Glomerular endothelial cell (primary cell): ENCODE measurements at places on chromosomes 2 and 18.

- no peak for DNase-seq
These were observed 276.1 kb upstream of the SIX2 start for GRCh38 chr2:45285311-45285710.

- DNase-seq, result no peak
These were observed 38.9 kb downstream of the DHRS9 start for GRCh38 chr2:169108099-169108884.

GRCh38 chr18:25704071-25704470, 352.1 kb upstream of the ZNF521 start:
- DNase-seq, result no peak

DNA sequence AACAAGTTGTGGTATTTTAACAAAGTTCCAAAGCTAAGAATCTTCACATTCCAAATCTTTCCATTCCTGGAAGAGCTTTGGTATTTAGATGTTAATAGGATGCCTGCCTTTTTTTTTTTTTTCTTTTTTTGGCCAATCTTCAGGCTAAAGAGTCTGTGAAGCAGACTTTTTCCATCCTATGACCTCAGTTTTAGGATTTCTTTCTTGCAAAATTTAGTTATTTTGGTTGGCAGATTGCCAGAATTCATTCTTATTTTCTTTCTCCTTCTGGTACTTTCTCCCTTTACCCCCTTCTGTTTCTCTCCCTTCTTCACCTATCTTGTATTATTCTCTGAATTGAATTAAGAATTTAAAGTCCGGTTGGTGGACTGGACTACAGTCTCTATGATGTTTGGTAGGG, 217.8 kb upstream of the REV1 start:
- no peak for DNase-seq

- peak; percentile 31 for DNase-seq
These were observed 62.3 kb upstream of the CCDC195 start for GRCh38 chr2:224778474-224778877.

GRCh38 chr2:161107265-161107664, 53.0 kb upstream of the TANK start:
- no peak for DNase-seq

DNA sequence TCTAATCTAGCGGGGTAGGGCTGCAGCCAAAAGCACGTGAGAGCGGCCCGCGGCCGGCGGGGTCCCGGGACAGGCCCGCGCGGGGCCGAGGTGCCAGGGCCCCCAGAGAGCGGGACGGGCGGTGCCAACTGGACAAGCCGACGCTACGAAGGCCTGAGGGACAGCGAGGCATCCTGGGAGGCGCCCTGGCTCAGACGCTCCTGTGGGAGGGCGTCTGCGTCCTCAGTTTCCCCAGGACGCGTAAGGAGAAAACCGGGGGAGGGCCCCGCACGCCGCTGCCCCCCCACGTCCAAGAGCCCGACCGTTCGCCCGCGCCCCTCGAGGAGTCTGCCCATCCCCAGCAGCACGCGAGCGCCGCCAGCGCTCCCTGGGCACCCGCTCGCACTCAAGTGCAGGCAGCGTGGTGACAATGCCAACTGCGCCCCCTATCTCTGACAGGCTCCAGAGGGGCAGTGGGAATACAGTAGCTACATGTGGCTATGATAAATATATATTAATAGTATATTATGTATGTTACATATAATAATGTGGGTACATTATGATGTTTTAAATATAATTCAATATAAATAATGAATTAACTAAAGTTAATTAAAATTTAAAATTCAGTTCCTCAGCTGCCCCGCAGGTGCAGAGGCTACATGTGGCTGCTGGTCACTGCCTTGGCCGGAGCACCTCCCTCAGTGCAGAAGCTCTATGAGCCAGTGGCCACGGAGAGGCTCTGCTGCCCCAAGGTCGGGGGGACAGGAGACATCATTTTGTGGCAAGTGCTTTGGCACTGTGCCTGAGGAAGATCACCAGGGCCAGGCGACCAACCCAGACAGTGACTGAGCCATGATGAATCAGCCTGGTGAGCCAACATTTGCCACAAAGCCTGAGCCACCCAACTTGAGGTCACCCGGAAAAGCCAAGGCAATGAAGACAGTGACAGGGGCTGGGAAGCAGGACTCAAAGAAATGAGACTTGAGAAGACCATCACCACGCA, 5.5 kb upstream of the SFT2D3 start:
- no peak for DNase-seq

DNA sequence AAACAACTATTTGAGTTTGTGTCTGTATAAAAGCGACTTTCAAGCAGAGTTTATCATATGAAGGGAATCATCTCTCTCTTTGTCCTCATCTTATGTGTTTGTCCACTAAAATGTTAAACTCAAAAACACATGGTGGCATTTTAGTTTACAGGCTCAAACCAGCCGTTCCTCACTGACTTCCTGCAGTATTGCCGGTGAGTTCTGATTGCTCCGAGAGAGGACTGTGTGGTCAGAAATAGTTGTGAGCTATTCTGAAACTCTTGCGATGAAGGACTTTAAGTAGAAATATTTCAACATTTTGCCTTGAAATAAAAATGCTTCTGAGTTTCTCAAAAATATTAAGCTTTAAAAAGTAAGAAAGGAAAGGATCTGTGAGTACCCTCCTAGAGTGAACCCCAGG, 163.2 kb upstream of the CAVIN2 start:
- no peak for DNase-seq

- peak; percentile 20 for DNase-seq
These were observed 63.0 kb upstream of the TWIST2 start for GRCh38 chr2:238784671-238785527.

GRCh38 chr2:55150834-55151233, 81.3 kb downstream of the CLHC1 start:
- DNase-seq, result no peak

GRCh38 chr2:42105330-42106256, 57.8 kb downstream of the PKDCC start:
- no peak for DNase-seq

- no peak for DNase-seq
These were observed 103.2 kb downstream of the PIEZO2 start for GRCh38 chr18:11046140-11046539.

DNA sequence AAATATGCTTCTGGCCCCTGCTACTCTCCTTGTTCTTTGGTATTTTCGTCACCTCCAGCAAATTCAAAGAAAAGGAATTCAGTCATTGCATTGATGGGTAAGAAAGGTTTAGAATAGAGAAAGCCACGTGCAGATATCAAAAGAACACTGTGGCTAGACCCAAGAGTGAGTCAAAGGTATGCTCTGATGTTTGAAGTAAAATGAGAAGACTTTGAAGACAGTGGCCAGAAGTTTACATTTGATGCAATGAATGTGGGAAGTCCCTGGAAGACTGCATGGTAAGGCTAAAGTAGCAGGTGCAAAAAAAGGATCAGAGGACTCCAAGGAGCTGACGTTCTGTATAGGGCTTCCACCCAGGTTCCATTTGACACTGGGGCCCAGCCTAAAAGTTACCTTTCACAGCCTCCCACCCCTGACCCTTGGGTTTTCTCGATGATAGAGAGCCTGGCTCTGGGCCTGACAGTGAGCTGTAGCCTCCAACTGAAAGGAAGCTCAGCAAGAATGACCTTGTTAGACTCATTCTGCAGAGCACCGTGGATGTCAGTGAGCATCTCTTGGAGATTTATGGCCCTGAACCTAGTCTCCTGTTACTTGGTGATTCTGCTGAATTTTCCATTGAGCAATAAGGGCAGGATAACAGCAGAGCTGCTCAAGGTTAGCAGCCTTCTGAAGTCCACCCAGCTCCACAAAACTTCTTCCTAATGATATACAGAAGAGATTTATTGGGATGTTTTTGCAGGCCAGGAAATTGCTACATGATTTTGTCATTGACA, 223.7 kb upstream of the RBBP8 start:
- DNase-seq, result no peak

- no peak for DNase-seq
These were observed 311.0 kb upstream of the FAM98A start for GRCh38 chr2:33909945-33910695.

DNA sequence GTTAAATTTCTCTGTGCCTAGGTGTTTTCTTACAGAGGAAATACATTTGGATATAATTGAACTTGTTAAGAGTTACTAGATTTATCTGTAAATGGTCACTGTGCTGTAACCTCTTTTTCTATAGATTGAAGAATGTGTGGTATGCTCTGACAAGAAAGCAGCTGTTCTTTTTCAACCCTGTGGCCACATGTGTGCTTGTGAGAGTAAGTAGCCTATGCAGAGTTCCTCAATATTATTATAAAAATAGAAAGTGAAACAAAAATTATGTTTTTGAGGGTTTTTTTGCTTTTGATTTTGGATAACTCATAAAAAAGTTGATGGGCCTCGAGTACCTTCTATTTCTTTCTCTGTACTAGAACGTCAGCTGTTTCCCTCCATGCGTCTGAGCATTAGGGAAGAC, 112.4 kb downstream of the MIB1 start:
- DNase-seq, result no peak

- DNase-seq, result no peak
These were observed 75.4 kb downstream of the CHN1 start for GRCh38 chr2:174929786-174930185.

DNA sequence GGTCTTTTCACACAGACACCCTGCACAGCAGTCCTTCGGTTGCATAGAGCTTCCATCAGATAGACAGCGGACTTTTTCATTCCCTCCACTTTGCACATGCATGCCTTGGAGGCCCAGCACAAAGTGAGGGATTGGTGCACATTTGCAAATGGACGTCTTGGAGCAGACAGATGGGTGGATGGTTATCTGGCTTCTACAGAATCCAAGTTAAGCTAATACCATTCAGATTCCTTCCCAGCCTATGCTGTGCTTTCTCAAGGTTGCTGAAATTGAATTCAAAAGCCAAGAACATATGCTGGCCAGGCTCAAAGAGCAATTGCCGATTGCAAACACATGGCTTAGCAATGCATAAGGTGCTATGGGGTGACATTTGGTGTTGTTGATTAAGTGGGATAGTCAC, 186.4 kb downstream of the VAPA start:
- no peak for DNase-seq
